Heart right ventricle (tissue), 16 donors: ENCODE measurements at places on chromosomes 12 and 14.

- no peak for DNase-seq
Measured at GRCh38 chr12:104598342-104599271, 141.9 kb downstream of the CHST11 start.

GRCh38 chr12:12626471-12626870, 14.8 kb downstream of the CREBL2 start:
- no peak for DNase-seq

DNA sequence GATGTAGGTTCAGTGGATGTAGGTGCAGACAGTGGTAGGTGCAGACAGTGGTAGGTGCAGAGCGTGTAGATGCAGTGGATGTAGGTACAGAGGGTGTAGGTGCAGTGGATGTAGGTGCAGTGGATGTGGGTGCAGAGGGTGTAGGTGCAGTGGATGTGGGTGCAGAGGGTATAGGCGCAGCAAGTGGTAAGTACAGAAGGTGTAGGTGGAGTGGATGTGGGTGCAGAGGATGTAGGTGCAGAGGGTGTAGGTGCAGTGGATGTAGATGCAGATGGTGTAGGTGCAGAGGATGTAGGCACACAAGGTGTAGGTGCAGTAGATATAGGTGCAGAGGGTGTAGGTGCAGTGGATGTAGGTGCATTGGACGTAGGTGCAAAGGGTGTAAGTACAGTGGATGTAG, 86.0 kb downstream of the HECTD4 start:
- no peak for DNase-seq

DNA sequence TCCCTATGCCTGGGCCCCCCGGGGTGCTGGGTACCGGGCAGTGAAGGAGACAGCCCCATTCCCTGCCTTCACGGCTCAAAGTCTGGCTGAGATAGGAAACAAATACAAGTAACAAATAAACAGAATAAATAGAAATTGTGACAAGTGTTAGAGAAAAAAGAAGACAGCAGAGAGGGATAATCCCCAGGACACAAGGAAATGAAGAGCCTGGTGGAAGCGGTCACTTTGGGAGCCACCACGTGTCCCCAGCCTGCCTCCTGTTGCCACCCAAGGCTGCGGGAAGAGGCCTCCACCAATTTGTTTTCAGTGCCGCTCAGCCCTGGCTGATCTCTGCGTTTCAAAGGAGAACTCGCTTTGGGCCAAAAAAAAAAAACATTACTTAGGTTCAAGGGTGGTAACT, 31.2 kb downstream of the RBM19 start:
- DNase-seq: no peak

GRCh38 chr14:100871234-100872186, 32.0 kb downstream of the RTL1 start:
- DNase-seq: no peak

DNA sequence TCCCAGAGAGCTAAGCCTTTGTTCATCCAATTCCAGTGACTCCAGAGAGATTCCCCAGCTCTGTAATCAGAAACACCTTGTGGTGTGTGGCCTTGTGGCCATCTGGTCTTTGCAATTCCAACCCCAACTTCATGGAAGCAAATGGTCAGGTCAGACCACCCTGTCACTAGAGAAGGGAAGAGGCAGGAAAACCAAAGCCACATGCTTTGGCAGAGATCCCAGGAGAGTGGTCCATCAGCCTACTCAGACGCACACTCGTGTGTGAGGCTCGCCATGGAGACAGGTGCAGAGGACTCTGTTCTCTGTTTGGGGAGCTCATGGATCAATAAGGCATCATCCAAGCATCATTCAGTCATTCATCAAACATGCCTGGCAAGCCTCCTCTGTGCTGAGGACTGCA, 46.2 kb upstream of the TUNAR start:
- DNase-seq: no peak

- peak; percentile 60 for DNase-seq
Measured at GRCh38 chr12:8108808-8109398, 14.5 kb upstream of the CLEC4A start.

- DNase-seq: no peak
Measured at GRCh38 chr14:95875831-95876760, 536 bp upstream of the TUNAR start.

- DNase-seq: no peak
Measured at GRCh38 chr12:96354326-96354725, 45.9 kb downstream of the CDK17 start.

DNA sequence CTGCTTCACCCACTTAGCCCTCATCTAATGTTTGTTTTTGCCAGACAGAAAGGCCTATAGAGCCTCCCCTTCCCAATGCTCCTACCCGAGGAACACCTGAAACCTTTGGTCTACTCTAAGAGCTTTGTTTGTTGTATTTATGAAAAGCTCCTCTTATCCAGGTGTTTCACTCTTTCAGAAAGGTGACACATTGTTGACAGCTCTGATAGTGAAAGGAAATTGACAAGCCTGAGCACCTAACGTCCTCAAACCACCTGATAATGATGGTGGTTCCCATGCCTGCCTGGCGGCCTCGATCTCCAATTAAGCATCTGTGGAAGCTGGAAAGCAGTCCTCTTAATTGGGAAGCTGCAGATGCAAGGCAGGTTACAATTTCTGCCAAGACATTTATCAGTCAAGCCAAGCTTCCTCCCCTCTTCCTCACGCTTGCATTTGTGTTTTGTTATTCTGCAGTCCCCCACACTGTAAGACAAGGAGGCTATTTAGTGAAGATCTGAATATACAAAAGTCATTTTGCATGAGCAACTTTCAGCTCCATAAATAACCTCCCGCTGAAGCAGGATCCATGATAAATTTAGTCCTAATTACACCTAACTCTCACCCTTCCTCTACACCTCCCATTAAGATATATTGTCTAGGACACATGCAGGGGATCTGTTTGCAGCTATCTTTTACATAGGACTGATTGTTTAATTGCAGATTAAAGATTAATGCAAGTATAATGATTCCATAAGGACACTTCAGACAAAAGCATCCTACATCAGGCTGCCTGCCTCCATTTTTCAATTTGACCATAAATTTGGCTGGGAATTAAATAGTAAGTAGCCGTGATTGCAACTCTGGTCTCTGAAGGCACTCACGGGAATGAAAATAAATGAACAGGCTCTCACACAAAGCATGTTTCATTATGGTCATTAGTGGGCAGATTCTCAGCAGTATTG, 288.6 kb downstream of the PDZRN4 start:
- no peak for DNase-seq

GRCh38 chr14:78399316-78399889, 229.2 kb downstream of the NRXN3 start:
- no peak for DNase-seq

DNA sequence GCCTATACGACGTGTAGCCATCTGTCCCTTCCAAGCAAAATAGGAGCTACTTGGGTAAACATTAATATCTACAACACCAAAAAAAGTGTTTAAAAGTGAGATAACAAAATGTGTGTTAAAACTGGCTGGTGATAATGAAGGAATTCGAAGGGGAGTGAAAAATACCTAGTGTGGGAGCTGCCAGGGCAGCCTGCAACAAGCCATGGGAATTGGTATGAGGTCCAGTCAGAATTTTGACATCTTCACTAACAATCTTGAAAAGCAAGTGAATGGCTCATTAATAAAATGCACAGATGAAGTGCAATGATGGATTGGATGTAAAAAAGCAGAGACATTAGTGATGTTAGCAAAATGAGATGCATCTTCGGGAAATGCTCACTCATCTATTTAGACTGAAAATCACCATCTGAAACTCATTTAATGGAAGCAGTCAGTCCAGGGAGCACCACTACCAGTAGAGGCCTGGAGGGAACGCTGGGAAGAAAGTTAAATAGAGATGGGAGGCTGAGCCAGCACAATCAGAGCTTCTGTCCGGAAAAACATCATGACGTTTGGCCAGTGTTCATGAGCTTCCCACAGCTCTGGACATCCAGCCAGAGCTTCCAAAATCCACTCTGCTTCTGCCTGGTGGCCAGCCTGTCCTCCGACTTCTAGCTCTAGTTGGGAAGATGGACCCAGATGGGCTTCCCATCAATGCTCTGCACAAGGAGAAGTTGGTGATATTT, 405.0 kb upstream of the TMTC1 start:
- DNase-seq: no peak

DNA sequence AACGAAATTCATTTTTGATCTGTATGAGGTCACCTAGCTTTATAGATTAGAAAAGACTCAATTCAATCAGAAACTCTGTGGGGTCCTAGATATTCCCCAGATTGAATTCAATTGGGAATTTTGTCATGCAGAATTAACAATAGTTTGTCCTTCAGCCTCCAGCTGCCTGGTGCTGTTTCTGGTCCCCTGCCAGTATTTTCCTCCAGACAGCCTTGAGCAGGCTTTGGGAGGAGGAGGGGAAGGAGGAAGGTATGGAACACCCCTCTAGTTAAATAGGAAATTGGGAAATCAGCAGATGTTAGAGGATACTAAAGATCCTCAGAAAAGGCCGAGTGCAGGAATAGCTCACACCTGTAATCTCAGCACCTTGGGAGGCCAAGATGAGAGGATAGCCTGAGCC, 10.6 kb downstream of the GRIP1 start:
- no peak for DNase-seq

- no peak for DNase-seq
Measured at GRCh38 chr12:71456316-71456715, 16.7 kb downstream of the LGR5 start.

DNA sequence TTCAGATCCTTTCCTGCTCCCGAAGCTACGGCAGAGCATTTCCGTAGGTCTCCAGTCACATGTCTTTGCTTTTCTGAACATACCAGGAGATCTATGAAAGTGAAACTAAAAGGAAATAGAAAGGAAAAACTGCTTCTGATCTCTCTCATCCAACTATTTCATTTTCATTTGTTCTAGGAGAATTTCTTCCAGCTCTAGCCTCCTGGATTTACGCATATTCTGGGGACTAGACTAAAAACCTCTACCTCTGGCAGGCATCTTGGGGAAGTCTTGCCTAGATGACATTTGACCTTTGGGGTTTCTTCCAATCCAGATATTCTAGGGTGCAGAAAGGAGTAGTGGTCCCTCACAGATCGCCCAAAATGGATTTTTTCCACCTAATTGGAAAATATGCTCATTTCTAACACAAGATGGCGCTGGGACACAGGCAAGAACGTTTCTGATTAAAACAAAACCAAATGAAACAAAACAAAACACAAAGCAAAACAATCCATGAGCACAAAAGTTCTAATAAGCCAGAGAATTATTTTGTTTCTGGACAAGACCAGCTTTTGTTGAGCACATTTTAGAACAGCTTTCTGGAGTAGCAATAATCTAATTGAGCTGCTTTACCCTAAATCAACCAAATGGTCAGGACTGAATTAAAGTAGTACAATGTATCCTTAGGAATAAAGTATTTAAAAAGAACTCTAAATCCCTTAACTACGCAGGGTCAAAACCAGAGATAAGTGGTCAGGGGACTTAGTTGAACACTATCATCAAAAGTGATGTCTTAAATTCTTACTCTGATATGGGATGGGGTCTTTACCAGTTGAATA, 12.3 kb upstream of the PARP11 start:
- DNase-seq: no peak

DNA sequence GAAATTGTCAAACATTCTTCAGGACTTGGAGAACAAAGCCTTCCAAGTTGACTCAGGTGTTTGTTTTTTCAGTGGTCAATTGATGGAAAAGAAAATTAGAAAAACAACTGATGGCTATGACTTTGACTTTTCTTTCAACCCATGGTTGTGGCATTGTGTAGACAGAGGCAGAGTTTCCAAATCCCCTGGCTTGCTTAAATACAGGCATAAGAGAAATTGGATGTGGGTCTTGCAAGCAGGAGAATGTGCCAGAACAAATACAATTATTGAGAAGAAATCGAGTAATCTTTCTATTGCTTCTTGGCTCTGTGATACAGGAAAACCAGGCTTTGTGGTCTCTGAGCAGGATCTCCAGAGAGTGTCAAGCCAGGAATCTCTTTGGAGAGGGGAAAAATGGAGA, 40.9 kb upstream of the FRMD6 start:
- DNase-seq: no peak

- no peak for DNase-seq
Measured at GRCh38 chr12:22083167-22083566, 37.1 kb downstream of the CMAS start.

- no peak for DNase-seq
Measured at GRCh38 chr14:71711619-71712018, 220.6 kb upstream of the RGS6 start.

DNA sequence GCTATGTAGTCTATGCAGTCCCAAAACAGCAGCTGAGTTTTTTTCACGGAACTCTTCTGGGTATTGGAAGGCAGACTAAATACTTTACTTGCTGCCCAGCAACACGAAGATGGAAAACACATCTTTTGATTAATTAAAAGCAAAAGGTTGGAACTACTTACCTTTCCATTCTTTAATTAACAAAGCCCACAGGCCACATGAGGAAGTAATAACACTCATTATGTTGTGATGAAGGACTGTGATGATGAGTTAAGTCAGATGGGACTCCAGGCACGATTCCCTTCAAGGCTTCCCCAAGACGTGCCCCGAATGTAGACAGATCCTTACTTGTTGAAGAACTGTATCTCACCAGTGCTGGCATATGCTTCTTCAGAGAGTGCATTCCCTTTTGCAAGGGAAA, 129.0 kb downstream of the WIF1 start:
- no peak for DNase-seq

DNA sequence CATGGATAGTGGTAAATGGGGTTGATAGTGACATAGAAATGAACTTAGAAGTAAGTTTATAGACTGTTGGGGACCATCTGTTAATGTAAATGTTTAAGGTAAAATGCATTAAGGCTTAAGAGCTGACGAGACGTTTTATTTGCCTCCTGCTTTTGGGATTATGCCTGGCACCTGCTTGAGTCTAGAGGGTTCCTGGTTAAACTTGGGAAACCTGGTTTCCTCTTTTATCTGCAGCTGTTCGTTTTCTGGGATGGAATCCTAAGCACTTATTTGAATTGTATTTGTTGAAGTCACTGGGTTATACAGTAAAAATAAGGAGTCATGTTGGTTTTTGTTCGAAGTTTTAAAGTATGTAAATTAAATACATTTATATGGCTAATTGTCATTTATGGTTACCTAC, 914.7 kb downstream of the NRXN3 start:
- no peak for DNase-seq

GRCh38 chr12:69886715-69887114, 61.7 kb downstream of the MYRFL start:
- no peak for DNase-seq

GRCh38 chr12:6167327-6168280, 32.6 kb upstream of the CD9 start:
- DNase-seq: no peak

DNA sequence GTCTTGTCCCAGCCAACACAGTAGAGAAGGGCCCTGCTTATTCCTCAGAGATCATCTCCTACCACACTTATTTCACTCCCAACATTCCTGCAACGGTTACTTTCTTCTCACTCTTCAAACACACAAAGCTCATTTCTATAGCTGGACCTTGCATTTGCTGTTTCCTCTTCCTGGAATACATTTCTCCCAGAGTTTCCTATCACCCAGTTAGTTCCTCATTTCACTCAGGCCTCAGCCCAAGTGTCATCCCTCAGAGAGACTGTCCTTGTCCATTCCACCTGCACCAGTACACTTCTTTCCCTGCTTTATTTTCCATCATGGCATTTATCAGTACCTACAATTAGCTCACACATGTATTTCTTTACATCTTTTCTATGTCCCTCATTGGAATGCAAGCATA, 14.7 kb upstream of the STK38L start:
- DNase-seq: no peak

- DNase-seq: no peak
Measured at GRCh38 chr12:66573605-66574004, 105.3 kb downstream of the GRIP1 start.
